ENCODE measurements at places on chromosomes 6 and 20.
A peak's percentile ranks its signal among the peaks of the same experiment; 100 is the strongest.

DNA sequence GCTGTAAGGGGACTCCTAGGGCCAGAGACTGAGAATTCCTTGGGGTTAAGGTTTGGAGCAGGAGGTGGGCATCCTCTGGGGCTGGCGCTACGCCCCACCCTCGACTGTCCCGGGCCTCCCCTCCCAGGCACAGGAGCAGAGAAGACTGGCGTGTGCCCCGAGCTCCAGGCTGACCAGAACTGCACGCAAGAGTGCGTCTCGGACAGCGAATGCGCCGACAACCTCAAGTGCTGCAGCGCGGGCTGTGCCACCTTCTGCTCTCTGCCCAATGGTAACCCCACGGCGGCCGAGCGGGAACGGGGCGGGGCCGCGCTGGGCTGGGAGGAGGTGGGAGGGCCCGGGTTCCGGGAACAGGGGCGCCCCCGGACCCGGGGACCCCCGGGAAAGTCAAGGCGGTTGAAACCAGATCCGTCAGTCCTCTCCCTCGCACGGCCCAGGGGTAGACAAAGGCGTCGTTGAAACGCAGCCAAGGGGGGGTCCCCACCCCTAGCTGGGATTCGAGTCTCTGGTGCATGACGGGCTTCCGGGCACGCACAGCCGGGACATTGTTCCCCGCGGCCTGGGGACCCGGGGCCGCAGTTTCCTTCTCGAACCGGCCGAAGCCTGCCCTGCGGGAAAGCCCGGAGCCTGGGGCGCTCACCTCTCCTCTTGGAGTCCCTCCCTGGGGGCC is 844 bp downstream of the WFDC2 start:
- DNase-seq = no peak

DNA sequence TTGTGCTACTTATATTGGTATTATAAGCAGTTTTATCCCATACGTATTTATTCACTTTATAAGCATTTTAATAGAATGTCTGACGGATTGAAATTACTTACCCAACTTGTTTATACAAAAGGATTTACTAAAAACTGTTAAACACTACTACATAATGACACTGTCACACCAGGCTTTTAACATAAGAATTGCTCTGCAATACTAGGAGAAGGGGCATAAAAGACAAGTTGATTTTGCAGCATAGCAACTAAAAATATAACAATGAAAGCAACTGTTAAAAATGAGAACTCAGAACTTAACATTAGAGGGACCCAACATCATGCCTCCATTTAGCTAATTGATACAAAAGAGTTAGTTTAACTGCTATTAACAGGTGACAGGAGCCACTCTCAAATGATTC is 995.3 kb downstream of the PHF3 start:
- DNase-seq = no peak

DNA sequence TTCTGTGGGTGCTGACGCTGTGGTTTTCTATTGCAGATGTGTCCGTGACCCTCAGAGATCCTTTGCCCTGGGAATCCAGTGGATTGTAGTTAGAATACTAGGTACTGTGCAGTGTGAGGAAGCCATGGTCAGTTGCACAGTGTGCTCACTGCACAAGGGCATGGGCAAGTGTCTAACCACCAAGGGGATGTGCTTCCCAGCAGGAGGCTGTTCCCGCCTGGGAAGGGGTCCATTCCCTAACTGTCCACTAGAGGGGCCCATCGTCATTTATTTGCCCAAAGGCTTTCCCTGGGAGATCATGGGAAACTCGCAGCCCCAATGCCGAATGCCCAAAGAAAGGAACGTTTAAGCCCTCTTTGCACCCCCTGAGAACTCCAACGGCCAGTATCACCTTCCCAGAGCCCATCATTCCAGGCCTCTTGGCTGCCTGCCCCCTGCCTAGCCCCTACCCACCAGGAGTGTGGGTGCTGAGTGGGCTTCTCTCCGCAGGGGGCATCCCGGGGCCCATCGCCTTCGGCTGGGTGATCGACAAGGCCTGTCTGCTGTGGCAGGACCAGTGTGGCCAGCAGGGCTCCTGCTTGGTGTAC is 26.2 kb downstream of the SLCO4A1 start:
- peak; percentile 78 for DNase-seq

GRCh38 chr6:20770773-20771172 is 236.5 kb downstream of the CDKAL1 start:
- DNase-seq = no peak

- DNase-seq = no peak
Measured at GRCh38 chr20:34037767-34038166, 44.1 kb downstream of the RALY start.

- DNase-seq = no peak
Measured at GRCh38 chr6:157967020-157967419, 14.6 kb upstream of the SYNJ2 start.

DNA sequence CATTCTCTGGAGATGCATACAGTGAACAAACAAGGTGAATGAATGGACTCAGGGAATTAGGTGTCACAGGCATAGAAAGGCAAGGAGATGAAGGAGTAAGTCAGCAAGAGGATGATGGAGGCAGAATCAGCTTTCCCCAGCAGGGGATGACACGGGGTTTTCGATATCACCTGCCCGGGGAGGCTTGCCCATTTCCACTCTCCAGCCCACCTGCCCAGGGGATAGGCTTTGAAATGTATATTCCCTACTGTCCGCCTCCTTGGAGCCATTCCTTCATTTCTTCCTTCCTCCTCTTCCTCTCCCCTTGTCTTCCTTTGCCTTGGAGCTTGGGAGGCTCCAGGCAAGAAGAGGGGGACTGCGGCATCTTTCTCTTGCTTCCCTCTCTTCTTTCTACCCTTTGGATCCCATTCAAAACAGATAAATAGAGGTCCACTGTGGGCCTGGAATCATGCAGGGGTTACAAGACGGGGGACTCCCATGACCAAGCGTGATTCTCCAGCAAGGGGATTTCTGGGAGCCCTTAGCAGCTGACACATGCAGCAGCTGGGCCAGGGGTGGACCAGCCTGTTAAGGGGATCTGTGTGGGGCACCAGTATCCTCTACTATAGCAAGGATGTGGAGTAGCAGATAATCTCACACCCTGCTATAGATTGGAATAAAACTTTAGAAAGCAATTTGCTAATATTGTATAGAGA is 23.5 kb upstream of the RNF24 start:
- DNase-seq = no peak

- DNase-seq = no peak
Measured at GRCh38 chr6:72724545-72724944, 102.7 kb downstream of the KCNQ5 start.

DNA sequence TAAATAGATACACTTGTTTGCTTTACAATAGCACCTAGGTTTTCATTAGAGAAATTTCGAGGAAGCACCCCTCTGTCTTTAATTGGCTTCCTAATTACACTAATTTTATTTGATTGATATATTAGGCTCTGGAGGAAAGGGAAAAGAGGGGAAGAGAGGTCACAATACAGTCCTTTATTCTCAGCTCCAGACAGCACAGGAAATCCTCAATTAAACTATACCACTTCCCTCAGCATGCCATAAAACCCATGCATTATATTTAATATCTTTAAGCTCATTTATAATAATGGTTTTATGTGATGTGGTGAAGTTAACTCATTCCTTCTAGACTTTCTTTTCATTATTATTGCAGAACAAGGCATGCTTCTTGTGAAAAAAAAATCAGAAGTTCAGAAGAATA is 17.7 kb upstream of the PDE7B start:
- DNase-seq = no peak

DNA sequence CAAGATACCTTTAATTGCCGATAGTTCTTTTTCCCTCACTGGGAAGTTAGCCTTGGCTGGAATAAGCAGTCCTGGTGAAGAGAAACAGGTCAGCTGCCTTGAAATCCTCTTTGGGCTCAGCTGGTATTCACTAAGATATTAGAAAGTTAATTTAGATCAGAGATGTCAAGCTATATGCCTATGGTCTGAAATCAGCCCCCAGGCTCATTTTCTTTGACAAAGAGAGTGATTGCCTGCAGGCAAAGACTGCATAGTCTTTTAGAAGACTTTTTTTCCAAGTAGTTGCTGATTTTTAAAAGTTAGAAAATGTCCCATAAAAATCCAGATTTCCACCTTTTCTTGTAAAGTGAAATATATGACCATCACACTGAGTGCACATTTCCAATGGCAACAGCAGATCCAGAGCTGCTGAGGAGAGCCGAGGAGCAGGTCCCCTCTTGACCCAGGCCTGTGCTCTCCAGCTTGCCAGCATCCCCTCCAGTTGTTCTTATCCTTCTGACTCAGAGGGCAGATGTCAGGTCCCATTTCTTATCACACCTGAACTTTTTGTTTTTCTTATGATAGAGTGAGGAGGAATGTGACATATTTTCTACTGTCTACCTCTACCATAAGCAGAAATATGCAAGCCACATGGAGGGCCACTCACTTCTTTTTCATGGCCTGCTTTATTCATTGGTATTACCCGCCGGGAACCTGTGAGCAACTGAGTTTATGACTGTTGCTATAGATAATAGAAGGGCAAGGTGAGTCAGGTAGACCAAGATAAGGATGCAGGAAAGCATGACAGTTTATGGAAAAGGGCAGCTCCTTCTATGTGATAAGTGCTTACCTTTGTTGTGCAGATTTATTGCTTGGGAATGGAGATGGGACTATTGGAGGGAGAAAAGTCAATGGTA is 17.6 kb upstream of the L3MBTL3 start:
- DNase-seq = no peak

DNA sequence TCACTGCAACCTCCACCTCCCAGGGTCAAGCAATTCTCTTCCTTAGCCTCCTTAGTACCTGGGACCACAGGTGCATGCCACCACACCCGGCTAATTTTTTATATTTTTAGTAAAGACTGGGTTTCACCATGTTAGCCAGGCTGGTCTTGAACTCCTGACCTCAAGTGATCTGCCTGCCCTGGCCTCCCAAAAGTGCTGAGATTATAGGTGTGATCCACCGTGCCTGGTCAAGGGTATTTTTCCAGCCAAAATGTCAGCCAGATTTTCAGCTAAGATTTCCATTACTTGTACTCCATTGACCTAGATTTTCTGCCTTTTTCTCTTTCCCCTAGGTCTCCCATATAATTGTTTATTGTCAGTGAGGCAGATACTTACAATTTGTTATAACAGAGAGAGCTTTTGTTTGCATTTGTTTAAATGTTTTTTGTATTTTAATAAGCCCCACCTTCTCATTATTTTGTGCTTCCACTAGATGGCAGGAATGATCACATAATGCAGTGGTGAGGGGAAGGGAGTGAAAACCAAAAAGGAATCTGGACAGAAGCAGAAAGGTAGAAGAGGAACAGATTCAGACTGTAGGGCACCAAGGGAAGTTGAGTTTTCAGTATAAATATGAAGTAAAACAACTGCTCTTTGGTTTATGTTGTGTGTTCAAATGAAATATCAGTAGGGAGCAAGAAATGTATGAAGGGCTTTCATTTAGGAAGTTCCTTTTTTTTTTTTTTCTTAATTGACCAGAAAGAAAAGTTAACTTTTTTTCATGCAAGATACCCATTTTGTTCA is 29.7 kb downstream of the RPF2 start:
- DNase-seq = no peak

DNA sequence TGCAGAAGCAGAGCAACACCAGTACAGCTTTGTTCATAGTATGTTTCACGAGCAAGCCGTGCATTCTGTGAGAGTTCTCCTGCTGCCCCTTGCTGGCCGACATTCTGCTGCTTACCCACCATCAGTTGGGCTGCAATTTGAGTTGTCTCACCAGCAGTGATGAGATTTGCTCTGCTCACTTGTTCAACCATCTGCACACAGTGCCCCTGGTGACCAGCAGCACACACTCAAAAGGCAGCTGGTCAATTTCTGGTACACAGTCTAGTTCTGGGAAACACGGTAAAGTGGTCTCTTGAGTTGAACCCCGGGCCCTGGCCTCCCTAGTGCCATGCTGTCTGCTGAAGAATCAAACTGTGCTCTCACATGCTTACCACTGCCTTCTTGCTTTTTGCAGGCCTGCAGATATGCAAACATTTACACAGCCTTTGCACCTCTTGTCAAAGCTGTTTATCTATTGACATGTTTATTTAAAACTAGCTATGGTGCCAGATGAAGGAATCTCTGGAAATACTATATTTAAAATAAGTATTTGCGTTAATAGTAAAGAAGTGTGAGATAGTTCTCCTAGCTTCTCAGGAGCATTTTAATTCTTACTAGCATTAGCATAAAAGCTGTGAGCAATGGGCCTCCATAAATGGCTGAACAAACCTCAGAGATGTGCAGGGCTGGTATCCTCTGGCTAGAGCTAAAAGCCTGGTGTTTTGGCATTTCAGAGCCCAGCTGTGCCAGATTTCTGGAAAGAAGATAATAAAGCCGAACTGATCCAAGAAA is 234.3 kb downstream of the ARHGAP18 start:
- DNase-seq = no peak

DNA sequence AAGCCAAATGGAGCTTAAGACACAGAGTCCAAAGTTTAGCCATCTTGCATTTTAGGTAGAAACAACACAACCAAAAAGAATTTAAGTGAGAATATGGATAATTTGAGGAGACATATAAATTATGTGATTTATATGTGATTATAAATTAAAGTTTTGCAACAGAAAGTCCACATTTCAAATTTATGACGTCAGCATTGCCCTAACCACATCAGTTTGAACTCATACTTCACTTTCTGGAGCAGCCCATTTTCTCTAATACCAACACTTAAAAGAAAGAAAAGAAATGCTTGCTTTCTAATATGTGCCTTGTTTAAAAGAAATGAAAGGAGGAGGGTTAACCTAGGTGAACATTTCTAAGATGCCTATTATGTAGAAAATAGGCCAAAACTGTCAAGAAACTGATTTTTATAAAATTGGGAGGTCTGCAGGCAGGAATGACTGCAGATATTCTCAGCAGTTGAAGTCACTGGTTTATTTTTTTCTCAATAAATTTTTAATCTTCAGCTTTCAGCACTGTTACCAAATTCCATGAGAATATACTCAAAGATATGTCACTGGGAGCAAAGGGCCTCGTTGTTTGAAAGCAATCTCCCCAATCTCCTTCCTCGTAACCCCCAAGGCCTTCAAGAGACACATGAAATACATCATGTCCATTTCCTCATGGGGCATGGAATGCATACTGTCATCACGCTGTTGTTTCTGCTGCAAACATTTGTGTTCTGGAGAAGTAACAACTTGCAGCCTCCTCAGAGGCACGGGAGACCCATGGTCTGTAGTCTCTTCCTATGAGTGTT is 137.8 kb downstream of the SOD2 start:
- no peak for DNase-seq

DNA sequence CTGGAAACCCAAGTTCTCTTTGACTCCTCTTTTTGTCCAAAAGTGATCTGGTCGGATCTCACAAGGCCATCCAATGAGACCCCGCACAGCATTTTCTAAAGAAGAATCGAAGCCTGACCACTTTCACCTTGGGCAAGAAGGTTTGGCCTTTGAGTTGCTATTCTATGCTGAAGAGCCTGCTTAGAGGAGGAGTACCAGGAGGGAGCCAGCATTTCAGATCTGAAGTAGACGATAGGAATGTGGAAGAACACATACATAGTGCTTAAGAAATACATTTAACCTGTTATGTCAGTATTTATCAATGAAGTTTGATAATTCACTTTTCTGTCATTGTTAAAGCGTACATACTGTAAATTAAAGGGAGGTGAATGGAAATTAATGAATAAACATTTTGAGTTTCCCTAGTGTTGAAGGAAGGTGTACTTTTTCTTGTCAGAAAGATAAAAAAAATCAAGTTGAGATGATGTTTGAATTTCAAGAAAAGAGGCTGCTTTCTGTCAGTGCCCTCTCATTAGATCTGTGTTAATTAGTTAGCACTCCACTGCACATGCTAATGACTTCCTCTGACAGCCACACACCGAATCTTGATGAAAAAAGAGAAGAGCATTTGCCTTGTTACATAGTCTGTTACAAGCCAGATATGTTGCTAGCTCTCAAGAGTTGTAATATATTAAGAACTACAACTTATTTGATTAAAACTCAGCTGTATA is 10.9 kb upstream of the TDRD6 start:
- DNase-seq = no peak

- DNase-seq = no peak
Measured at GRCh38 chr6:122894791-122895190, 101.2 kb upstream of the CLVS2 start.

- DNase-seq = no peak
Measured at GRCh38 chr6:13006578-13007300, 290.2 kb downstream of the PHACTR1 start.
